Frontal cortex (tissue), 4 donors: ENCODE measurements at places on chromosomes 2 and 18.

GRCh38 chr2:131417886-131418285 is 53.9 kb upstream of the RAB6D start:
- no peak for DNase-seq

GRCh38 chr2:163467251-163467630 is 268.6 kb downstream of the FIGN start:
- DNase-seq: no peak

DNA sequence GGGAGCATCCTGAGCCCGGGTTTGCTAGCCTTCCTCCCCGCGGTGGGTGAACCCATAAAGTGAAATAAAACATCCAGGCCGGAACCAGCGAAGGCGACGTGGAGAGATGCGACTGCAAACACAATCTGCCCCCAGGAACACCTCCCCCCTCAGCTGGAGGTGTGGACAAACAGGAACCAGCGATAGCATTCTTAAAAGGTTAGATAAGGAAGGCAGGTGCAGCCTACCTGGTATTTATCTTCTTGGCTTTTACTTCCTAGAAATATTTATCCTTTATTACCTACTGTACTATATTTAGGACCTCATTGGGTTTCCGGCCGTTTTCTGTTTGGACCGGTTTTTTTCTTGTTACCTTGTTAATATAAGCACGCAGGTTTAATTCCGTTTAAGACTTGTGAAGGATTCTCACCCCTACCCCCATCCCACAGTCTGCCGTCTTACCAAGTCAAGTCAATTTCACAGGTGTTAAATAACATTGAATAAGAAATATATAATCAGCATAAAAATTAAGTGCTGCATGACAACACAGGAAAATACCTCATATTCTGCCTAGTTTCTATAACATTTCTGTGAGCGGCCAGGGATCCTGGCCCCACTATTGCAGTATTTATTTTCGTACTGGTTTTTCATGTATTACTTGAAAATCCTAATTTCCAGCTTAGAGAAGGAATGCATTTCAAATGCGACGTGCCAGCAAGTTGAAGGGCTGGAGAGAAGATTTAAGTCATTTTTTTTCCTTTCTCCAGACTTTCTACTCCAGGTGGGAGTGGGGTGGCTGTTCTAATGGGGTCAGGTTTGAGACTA is 224.0 kb upstream of the ID2 start:
- DNase-seq: no peak

GRCh38 chr18:44823782-44824181 is 143.1 kb downstream of the SETBP1 start:
- DNase-seq: no peak

- DNase-seq: no peak
Observed at GRCh38 chr18:62935994-62936393, 220.7 kb downstream of the PHLPP1 start.

DNA sequence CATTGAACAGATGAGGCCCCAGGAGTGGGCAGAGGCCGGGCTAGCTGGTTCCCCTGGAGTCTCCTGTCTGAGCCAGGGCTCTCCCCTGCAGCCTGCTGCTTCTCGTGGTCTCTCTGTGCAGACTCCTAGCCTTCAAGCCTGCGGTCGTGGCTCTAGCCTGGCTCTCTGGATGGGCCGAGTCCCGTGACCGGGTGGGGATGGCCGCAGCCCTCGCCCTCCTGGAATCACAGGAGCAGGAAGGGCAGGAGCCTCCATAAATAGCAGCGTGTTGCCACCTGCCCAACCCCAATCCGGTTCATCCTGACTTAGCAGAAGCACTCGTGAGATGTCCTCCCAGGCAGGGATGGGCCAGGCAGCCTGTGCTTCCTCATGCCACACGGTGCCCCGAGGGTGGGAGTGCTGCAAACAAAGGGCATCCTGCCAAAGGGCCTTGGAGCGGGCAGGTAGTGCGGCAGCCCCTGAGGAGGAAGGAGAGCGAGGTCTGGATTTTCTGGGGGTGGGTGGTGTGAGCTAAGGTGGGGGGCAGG is 43.9 kb downstream of the FOSL2 start:
- no peak for DNase-seq

DNA sequence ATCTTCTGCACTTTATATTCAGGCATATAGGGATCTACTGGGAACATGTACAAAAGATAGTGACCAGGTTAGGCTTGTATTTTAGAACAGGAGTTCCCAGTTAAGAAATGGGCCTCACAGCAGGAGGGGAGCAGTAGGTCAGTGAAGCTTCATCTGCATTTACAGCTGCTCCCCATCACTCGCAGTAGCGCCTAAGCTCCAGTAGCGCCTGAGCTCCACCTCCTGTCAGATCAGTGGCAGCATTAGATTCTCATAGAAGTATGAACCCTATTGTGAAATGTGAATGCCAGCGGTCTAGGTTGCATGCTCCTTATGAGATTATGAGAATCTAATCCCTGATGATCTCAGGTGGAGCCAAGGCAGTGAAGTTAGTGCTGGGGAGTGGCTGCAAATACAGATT is 224.4 kb upstream of the CYRIA start:
- no peak for DNase-seq

DNA sequence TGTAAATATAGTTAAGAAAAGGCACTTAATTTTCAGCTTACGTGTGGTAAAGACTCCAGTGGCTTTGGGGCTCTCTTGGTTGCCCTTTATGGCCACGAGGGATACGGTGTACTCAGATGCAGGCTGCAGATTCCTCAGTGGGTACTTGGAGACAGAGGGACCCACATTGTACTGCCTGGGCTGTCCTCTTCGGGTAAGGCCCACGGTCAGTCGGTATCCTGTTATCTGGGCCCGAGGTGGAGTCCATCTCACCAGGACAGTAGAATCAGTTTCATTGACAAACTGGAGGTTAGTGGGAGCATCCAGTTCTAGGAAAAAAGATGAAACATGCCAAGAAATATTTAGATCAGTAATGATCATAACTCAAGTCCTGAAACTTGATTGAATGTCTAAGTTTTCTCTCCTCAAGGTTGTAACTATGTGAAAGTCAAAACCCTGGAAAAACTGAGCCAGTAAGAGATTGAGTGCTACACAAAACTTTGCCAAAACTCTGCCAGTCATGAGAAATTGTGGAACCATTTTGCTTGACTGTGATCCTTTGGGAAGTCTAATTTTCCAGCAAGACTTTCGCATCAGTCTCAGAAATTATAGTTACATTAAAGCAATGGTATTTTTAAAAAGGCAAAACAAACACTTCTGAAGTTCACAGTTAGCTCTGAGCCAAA is 31.4 kb downstream of the FN1 start:
- DNase-seq: no peak

DNA sequence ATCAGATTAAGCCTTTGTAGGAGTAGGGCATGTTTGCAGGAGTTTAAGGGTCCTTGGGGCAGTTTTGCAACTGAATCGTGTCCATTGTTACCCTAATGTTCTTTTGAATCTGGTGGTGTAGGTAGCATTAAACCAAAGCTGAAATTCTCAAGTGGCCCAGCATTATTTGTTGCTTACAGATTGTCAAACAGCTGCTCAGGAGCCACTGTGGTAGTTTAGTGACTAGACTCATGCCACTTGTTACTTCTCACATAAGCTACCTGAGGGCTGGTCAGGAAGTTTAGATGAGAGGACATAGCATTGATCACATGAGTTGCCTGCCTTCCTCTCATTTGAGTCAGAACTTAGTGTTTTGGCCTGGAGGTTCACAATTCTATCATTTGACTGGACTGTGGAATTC is 157.6 kb downstream of the HAUS1 start:
- no peak for DNase-seq

GRCh38 chr2:203796248-203797010 is 71.1 kb upstream of the CTLA4 start:
- DNase-seq: no peak

GRCh38 chr18:7206217-7206616 is 24.7 kb upstream of the LRRC30 start:
- no peak for DNase-seq

DNA sequence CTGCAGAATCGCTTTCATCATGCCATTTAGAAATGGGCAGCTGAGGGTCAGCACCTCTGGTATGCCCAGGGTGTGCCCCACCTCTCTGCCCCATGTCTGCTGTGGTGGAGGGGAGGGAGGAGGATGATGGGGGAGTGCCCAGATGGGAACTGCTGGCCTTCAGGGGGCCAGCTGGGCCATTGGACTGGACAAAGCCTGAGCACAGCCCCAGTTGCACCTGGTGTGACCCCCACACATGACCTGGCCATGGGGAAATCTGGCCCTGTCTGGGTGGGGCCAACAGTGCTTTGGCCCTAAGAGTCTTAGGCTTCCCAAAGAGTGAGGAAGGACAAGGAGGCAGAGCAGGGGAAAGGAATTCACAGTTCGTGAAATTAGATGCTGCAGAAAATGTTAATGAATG is 44.1 kb downstream of the CTIF start:
- DNase-seq: no peak

DNA sequence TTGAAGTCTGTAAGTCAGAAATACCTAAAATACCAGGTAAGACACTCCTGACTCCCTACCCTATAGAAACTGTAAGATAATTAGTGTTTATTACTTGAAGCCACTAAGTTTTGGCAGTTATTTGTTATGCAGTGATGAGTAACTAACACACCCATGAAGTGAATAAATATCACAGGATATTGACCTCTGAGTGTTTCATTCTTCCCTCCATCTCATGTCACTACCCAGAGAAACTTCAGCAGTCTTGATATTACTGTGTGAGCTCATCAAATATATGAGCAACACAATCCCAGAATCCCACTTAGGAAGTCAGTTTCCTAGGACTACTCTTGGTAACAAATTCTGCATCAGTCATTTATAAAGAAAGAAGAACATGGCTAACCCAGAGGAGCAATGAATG is 529.7 kb downstream of the FBXO15 start:
- no peak for DNase-seq

DNA sequence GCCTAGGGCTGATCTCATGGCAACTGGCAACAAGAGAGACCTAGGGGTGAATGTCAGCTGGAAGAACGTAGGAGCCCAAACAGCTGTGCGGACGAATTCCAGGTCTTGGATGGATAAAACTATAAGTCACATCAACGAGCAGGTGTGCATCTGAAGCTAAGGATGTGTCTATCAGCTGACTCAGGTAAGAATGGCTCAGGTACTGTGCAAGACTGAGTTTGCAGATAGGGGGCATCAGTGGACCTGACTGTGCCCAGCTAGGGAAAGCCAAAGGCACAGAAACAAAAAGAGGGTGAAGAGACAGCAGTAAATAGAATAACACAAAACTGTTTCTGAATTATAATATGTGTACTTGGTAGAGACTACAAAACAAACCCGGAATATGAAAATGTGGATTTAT is 357.3 kb downstream of the ZEB2 start:
- DNase-seq: no peak

DNA sequence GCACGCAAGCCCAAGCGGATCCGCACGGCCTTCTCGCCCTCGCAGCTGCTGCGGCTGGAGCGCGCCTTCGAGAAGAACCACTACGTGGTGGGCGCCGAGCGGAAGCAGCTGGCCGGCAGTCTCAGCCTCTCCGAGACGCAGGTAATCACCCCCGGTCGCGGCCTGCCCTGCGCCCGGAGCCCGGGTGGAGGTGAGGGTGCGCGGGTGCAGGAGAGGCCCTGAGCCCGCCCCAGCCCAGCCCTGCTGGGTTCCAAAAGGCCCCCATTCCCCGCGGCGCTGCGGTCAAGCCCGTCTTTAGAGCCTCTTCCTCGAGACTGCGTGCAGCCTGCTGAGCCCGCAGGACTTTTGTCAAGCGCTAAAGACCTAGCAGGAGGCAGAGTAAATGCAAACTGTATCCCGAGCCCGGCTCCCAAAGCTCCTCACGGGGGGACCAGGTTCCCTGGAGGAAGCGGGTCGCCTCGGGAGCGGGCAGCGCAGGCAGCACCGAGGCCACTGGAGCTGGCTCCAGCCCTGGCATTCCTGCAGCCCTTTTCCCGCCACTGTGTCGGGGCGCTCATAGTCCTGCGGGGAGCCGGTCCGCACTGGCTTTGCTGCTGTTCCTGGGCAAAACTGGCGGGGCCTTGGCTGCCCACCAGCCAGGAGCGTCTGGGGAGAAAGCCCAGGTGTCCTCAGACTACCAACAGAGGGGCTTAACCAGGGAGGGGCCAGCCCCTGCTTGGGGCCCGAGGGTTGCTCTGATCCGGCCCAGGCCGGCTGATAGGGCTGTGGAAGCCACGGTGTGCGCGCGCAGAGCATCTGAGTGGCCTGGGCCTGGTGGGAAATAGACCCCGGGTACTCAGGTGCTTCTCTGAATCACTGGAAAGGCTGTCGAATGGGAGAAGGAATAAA is 7.3 kb downstream of the EMX1 start:
- no peak for DNase-seq

DNA sequence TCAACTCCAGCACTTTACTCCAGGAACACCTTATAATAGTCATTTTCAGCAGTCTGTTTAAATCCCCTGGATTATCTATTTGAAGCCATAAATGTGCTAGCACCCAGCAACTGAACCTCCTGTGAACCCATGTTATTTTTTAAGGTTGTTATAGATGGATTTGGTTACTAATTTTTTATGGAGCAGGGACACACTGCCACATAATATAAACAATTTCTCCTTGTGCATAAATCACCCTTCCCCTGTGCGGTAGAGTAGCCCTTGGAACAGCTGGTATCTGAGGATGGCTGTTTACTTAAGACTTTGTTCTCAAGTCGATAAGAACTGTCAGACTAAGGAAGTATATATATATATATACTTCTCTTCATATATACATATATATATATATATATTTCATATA is 367.4 kb downstream of the EPHA4 start:
- no peak for DNase-seq

DNA sequence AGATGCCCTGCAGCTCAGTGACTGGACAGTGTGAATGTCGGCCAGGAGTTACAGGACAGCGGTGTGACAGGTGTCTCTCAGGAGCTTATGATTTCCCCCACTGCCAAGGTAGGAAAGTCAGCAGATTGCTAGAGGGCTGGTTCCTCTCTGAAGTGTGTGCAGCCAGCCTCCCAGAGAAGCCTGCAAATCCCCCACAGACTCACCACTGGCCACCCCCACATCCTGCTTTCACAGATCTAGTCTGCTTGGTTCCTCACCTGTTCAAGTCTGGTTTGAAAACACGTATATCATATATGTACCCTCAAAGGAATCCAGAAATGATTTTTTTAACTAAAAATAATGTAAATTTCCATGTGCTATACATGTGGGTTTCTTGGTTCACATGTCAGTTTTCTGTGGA is 121.1 kb downstream of the LAMA3 start:
- DNase-seq: no peak

GRCh38 chr18:60389314-60389713 is 16.7 kb upstream of the MC4R start:
- DNase-seq: no peak

GRCh38 chr2:174561283-174561971 is 36.2 kb downstream of the WIPF1 start:
- DNase-seq: peak; percentile 44

DNA sequence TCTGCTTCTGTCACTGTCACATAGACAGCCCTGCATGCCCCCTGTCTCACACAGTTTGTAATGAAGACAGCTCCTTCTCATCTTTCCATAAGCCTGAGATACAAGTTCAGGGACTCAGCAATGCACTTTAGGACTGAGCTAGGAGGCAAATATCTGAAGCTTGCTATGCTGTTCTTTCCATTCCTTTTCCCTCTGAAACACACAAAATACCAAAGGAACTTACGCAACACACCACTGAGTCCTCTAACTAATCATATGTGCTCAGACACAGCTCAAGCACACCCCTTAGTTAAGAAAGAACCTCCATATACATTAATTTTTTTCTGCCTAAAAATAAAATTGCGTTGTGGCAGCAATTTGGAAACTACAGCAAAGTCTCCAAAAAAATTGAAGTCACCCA is 17.9 kb downstream of the SERPINB8 start:
- no peak for DNase-seq

- no peak for DNase-seq
Observed at GRCh38 chr2:27121906-27122305, 1.7 kb upstream of the ABHD1 start.

GRCh38 chr2:96340493-96341414 is 5.2 kb downstream of the NCAPH start:
- no peak for DNase-seq

GRCh38 chr18:40529478-40529877 is 1425.6 kb upstream of the PIK3C3 start:
- no peak for DNase-seq
